Mesothelial cell of epicardium (in vitro differentiated cells): ENCODE measurements at places on chromosomes 3 and 15.
A peak's percentile ranks its signal among the peaks of the same experiment; 100 is the strongest.

- DNase-seq = no peak
These were observed 119.6 kb downstream of the ETFA start for GRCh38 chr15:76191539-76192244.

DNA sequence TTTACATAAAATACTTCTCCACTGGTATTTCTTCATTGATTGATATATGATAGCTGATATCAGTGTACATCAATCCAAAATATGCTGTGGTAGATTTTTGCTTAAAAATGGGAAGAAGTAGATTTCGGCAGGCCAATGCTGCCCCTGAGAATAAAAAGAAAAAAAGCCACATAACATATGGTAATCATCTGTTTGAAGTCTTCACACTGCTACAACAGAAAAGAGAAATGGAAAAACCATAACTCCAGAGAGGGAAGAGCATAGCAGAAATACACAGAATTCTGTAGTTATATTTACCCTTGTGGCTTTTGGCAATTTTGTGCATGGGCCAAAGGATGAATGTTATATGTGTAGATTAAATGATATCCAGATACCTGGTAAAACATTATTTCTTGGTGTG, 143.1 kb upstream of the KCNMB2 start:
- no peak for DNase-seq

DNA sequence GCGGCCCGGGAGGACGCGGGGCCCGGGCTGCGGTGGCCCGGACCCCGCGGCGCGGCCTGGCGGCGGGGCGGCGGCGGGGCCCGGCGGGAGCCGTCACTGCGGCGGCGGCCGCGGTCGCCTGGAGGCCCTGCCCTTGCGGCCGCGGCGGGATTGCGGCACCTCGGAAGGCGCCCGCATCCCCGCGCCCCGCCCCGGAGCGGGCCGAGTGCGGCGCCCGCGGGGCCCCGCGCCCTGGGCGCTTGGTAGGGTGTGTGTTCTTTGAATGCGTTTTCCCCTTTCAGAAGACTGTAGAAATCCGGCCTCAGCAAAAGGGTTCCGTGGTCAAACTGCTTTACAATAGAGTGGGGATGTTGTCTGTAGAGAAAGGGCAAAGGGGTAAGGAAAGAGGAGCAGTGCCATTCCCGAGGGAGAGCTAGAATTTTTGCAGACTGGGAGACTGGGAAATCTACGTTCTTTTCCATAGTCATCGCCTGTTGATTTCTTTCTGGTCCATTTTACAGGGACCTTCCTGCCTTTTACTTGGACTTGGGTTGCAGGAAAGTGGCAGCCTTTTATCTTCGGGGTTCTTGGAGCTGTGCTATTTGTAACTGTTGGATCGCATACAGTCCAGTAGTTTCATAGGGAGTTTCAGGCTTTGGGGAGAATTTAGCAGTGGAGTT, 630 bp downstream of the SNRK start:
- no peak for DNase-seq

GRCh38 chr15:90882781-90883525, 1.4 kb upstream of the FES start:
- no peak for DNase-seq

DNA sequence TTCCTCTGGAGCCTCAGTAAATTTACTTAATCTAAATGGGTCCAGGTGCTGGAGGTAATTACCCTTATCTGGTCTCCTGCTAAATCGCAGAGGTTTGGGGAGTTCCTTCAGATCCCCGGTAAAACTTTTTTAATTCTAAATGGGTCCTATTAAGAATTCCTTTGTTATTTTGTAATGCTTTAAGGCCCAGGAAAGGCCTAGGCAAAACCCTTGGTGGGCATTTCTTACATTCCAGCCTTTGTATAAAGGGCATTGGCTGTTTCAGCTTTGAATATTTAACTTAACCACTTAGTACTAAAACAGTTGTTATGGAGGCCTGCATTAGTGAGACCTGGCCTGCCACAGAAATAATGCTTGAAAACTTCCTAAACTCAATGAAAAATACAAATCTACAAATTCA, 14.9 kb upstream of the ZNF662 start:
- no peak for DNase-seq

- DNase-seq = no peak
These were observed 317.0 kb upstream of the DCBLD2 start for GRCh38 chr3:99218468-99218867.

- DNase-seq = no peak
These were observed 9.8 kb upstream of the COLQ start for GRCh38 chr3:15531346-15531745.

DNA sequence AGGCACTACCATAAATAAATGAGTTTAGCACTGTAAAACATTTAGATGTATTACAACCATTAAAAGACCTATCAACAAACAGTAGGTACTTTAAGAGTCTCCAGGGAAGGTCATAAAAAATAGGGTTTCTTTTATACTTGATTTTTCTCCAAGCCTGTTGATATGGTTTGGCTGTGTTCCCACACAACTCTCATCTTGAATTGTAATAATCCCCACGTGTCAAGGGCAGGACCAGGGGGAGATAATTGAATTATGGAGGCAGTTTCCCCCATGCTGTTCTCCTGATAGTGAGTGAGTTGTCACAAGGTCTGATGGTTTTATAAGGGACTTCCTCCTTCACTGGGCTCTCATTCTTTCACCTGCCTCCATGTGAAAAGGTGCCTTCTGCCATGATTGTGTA, 468.9 kb upstream of the UBE2E2 start:
- no peak for DNase-seq

GRCh38 chr15:101183226-101183930, 68.5 kb downstream of the CHSY1 start:
- DNase-seq = no peak

DNA sequence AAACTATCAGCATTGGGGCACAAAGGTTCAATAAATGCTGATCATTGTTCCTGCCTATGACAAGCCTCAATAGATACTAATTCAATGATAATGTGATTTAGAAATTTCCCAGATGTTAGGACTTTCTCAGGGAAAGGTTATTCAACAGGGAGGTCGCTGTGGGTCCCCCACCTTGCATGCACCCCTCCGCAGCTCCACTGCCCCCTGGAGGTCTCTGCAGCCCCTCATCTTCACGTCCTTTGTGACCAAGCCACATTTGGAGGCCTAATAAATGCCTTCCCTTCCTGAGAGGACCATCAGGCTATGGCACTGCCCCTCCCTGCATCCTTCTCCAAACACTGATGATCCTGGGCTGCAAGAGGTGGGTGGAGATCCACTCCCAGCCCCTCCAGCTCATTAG, 50.2 kb downstream of the NOX5 start:
- no peak for DNase-seq

DNA sequence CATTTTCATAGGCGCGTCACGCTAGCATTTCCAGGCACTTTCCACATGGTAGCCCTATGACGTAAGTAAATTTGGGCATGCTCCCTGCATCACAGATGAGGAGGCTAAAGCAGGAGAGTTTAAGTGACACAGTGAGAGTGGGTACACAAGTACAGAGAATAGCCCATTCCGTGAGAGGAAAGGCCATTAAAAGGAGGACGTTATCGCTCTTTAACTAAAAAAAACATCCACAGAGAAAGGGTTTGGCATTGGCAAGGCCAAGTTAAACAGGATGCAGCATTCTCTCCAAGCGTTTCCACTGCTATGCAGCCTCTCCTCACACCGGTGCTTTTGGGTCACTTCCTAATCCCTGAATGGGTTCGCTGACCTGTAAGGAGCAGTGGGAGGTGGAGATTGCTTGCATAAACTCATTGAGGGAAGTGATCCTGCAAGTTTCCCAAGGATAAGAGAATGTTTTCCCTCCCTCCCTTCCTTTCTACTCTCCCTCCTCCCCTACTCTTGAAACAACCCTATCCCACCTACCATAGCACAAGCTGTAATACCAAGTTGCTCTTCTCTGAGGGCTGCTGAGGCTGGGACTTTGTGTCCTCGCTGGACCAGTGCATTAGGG, 147.7 kb downstream of the VGLL4 start:
- no peak for DNase-seq

DNA sequence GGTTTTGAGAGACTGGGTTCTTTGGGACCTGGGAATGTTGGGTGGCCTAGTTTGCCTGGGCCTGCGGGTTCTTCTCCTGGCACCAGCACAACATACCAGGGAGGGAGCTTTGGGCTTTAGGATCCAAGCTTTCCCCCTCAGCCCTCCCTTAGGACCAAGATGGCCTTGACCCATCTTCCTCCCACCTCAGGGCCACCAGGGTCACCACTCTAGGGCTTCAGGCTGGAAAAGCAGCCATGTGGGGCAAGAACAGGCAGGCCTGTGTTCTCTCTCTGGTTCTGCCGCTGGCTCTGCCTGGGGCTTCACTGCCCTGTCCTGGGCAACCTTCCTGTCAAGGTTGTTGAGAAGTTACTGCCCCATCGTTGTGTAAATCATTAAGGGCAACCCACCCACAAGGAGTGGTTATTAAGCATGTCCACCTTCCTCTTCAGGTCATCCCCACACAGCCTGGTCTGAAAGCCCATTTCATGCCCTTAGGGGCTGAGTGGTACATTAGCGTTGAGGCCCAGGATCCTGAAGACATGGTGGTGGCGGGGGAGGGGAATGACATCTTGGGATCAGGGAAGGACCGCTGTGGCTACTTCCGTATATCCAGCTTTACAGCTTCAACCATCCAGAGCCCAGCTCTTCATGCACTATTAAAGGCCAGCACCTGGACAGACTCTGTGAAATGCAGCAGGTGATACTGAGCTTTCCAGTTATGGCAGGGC, 652 bp downstream of the DUOX1 start:
- DNase-seq = no peak

DNA sequence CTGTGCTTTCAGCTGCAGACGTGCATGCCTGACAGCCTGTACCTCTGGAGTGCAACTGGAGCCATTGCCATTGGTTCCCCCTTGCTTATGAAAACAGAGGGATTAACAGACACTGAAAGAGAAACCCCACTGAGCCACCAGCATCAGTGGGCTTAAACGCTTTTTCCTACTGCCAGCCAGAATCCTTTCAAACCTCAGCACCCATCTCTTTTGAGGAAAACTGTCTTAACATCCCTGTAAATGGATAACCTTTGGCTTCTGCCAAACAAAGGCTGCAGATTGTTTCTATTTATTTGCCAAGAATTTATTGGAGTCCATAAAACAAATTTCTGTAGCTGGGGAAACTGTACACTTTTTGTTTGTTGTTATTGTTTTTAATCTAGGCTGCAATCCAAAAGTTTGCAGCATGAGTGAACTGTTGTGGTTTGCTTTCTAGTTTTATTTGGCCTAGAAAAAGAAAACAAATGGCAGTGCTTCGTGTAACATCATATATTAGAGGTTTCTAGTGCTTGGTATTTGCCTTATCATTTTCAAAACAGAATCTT, 369.2 kb upstream of the IL12A start:
- DNase-seq = no peak

DNA sequence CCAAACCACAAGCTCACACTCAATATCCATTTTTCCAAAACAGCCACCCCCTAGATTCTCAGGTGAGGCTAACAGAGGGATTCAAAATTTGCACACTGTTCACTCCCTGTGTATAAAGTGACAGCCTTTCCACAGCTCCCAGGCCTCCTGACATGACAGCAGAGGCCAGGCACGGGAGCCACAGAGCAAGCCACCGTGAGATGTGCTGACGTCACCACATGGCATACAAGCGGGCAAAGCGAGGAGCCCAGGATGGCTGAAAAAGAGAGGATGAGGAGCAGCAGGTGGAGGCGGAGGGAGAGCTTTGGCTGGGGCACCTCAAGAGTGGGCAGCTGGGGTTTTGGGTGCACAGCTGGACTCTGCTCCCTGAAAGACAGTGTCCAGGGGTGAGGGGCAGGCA, 27.1 kb downstream of the EHD4 start:
- DNase-seq = no peak

DNA sequence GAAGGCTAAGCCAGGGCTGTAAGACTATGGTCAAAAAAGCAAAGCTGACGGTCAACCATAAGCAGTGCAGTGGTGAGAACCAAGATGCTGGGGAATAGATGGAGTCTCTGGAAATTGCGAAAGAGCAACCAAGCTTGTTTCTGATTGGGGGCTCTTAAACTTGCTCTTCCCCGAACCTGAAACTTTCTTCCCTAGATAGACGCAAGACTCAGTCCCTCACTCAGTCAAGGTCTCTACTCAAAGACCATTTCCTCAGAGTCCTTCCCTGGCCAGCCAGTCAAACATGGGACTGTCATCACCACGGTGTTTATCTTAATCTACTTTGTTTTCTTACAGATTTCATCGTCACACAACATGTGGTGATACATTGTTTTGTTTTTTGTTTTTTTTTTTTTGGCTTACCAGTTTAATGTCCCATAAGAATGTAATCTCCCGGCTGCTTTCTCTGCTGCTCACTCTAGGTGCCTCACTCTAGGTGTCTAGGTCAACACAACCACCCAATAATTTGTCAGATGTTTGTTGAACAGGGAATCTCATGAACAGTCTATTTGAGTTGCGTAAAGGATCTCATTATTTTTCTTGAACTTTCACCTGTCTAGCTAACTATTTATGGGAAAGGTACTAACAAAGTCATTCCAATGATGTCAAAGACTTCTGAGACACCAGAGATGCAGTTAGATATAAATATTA, 495.4 kb downstream of the FOXP1 start:
- DNase-seq = no peak

GRCh38 chr3:151631946-151632345, 101.8 kb upstream of the AADACL2 start:
- no peak for DNase-seq

- DNase-seq = peak; percentile 66
These were observed 4.9 kb upstream of the MAGEF1 start for GRCh38 chr3:184716622-184717398.

DNA sequence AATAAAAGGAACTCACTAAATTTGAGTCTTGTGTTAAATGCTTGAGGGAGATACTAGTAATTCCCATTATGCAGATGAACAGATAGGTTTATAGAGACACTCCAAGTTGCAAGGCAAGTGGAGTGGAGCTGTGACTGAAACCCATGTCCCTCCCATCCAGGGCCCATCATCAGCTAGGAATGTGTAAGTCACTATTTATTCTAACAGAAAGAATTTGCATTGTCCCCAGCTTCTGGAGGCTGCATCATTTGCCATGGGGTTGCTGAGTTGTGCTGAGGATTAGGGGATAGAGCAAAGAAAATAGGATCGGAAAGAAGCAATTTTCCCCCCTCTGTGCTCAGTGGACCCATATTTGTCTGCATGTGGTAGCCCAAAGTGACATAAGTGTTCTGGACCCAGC, 197.4 kb upstream of the RGMA start:
- no peak for DNase-seq

DNA sequence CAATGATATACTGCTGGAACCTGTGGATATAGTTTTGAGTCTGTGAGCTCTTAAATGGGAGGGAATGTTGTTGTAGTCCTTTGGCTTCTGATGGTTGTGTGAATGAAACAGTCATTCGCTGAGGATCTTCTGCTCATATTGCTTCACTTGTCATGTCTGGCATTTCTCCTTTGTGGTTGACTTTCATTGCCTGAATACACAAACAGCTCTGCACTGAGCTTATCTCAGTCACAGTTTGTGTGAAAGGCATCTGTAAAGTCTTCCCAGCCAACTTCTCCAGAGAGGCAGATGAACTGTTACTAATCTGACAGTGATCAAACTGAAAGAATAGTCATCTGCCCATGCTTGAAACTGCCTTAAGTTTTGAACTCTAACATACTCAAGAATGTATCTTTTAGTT, 59.8 kb downstream of the TMED3 start:
- no peak for DNase-seq

- DNase-seq = no peak
These were observed 95.8 kb downstream of the RAP2B start for GRCh38 chr3:153257673-153258351.

- no peak for DNase-seq
These were observed 270.5 kb downstream of the MBNL1 start for GRCh38 chr3:152539191-152539764.
